T-helper 9 cell (primary cell): ENCODE measurements at places on chromosomes 1 and 21.

GRCh38 chr1:243547891-243548290 lies 292.1 kb downstream of the SDCCAG8 start:
- DNase-seq: no peak

GRCh38 chr1:200751717-200752116 lies 13.0 kb downstream of the CAMSAP2 start:
- no peak for DNase-seq

- no peak for DNase-seq
Measured at GRCh38 chr1:197314682-197315081, 46.6 kb downstream of the CRB1 start.

DNA sequence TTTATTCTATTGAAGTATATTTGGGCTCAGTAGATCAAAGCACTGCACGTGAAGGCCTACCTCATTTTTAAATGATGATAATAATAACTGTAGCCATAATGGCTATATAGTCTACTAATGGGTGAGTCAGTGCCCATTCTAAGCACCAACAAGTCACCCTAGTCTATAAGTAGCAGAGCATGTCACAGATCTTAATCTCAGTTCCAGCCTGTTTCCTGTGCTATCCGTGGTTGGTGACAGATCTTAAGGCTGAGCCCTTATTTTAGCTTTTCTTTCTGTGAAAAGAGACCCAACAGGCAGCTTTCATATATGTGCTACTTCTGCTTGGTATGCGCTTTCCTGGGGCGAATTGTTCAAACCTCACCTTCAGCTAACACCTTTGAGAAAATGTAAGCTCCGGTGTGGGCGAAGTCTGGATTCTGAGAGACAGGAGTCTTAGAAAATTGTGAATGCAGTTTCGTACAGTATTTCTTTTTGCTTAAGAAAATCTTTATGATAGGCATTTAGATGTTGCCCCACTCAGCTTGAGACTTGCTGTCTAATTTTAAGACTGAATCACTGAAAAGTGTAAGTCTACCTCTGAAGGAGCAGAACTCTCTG lies 59.6 kb downstream of the FMN2 start:
- DNase-seq: no peak

DNA sequence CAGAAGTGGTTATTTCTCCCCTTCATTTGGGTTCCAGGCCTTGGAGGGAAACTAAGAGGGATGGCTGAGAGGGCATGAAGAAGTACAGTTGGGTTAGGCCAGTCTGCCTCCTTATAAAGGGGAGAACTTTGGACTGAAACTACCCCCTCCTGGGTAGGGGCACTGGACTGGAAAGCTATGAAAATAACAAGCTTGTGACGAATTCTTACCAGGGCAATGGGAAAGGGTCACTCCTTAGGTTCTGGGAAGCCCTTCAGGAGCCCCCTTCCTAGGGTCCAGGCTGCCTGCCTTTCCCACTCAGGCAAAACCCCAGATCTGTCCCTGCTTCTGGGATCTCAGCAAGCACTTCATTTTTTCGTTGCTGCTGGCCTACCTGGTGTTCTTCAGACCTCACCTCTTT lies 9.8 kb upstream of the P3R3URF start:
- DNase-seq: no peak

GRCh38 chr1:27409669-27410068 lies 17.2 kb downstream of the GPR3 start:
- DNase-seq: no peak

DNA sequence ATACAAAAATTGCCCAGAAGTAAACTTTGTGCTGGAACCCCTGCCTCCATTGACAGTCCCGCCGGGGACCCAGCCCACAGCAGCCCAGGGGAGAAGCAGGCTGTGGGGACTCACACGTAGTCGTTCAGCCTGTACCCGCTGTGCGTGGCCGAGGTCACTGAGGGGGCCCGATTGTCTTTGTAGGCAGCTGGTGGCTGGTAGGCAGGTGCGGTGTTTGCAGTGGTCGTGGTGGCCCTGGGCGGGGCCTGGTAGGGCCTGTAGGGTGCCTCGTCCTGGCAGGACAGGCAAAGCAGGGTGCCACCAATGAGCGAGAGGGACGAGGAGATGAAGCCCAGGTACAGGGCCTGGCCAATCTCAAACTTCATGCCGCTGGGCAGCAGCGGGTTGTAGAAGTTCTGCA lies 19.1 kb downstream of the CLDN14 start:
- DNase-seq: no peak

DNA sequence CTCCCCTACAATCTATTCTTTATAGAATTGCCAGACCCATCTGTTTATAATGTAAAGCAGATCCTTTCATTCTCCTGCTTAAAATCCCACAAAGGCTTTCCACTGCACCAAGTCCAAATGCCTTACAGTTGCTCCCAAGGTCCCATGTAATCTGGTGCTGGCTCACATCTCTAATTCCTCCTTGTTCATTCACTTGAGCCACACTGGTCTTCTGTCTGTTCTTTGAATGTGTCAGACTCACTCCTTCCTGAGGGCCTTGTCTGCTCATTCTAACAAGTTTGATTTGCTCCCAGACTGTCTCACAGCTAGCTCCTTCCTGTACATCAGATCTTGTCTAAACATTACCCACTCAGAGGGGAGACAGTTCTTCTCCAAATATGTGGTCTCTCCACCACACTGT lies 38.9 kb downstream of the ALG14 start:
- no peak for DNase-seq

DNA sequence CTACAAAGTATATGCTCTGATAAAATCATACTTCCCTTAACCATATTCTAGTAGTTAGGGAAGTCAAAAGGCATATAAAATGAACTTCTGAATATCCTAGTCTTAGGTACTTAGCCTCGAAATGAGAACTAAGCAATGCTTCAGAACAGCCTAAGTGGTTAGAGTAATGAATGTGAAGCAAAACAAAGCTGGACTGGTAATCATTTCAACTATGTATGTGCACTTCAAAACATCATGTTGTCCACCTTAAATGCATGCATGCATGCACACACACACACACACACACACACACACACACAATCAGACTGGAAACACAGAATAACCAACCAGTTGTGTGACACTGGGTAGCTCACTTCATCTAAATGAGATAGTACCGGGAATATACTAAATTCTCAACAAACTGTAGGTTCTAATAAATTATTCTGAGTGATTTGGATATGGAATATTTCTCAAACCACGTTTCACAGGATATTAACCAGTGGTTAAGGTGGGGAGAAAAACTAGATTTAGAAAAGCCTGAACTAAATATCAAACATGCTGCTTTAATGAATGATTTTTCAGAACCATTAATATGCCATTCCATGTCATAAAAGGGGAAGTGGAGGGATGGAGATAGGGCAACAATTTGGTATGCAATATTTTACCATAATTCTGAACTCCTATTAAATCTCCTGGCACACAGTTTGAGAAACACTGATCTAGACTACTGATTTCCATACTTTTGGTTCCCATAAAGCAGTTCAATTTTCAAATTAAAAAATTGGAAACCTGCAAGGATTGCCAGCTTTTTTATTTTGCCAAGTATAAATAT lies 19.5 kb downstream of the RNF115 start:
- no peak for DNase-seq

- no peak for DNase-seq
Measured at GRCh38 chr1:47758341-47759250, 238.6 kb downstream of the TRABD2B start.

DNA sequence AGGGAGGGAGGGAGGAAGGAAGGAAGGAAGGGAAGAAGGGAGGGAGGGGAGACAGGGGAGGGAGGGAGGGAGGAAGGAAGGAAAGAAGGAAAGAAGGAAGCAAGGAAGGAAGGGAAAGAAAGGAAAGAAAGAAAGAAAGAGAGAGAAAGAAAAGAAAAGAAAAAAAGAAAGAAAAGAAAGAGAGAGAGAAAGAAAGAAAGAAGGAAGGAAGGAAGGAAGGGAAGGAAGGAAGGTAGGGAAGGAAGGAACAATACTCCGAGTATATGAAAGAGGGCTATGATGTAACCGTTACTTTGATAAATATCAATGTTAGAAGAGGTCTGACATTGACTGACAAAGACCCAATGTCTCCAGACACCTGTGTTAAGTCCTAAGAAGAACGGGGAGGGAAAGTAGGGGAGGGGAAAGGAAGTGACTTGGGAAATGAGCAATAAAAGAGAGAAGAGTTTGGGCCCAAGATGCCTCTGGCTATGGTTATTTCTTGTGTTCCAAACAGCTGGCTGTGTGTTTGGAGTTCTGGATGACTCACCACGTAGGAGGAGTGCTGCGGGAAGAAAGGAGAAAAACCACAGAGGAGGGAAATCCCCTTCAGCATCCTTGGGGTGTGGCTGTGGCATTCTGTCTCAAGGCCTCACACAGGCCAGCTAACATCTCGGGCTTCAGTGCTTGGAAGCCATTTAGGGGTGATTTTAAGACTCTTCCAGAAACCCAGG lies 37.0 kb upstream of the RXRG start:
- no peak for DNase-seq

- peak; percentile 25 for DNase-seq
Measured at GRCh38 chr1:45359882-45360513, 19.8 kb upstream of the MUTYH start.

DNA sequence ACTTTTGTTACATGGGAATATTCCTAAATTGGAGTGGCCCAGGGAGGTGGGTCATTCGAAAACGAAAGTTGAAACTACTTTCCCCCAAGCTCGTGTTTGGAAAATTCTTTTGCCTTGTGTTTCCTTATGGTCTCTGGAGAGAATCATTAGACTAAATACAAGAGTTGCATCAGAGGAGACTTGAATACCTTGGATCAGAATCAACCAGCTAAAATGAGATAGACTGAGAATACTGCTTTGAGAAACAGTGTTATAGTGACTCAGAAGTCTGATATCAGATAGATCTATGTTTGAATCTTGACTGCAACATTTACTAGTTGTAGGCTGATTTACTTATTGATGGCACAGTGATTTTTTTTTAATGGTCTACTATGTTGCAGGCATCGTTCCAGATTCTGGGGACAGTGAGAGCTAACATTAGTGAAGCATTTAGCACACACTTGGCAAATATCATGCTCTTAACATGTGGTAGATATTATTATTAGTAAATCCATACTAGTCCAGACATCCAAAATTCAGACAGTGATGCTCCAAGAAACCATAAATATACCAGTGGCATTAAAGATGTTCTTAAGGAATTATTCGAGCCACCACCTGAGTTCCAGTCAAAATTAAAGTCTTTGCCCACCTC lies 12.9 kb upstream of the ACTN2 start:
- DNase-seq: no peak

- no peak for DNase-seq
Measured at GRCh38 chr1:48246727-48247126, 24.2 kb downstream of the SLC5A9 start.

- DNase-seq: no peak
Measured at GRCh38 chr1:165836664-165837482, 9.5 kb downstream of the UCK2 start.

DNA sequence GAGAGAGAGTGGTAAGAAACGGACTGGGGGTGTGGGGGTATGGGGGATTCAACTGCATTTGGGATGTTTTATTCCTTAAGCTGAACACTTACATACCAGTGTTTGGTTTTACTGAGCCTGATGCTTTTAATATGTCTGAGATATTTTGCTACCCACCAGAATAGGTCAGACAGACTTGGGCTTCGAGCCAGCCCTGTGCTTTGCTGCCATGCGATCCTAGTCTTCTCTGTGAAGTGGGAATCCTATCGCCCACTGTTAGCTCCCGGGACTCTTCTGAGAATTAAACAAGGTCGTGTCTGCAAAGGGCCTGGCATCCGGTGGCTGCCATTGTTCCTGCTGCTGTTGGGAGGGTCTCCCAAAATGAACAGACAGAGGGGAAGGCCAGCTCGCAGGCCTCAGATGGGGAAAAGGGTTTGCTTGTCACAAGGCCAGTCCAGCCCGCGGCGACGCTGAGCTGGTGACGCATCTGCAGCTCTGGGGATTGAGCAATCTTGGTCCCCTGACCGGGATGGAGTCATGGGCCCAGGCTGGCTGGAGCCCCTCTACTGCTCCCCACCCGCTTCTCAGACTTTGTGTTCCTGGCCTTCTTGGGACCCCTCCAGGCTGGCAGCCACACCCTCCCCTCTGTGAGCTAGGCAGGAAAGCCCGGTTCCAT lies 26.9 kb upstream of the ECE1 start:
- no peak for DNase-seq

DNA sequence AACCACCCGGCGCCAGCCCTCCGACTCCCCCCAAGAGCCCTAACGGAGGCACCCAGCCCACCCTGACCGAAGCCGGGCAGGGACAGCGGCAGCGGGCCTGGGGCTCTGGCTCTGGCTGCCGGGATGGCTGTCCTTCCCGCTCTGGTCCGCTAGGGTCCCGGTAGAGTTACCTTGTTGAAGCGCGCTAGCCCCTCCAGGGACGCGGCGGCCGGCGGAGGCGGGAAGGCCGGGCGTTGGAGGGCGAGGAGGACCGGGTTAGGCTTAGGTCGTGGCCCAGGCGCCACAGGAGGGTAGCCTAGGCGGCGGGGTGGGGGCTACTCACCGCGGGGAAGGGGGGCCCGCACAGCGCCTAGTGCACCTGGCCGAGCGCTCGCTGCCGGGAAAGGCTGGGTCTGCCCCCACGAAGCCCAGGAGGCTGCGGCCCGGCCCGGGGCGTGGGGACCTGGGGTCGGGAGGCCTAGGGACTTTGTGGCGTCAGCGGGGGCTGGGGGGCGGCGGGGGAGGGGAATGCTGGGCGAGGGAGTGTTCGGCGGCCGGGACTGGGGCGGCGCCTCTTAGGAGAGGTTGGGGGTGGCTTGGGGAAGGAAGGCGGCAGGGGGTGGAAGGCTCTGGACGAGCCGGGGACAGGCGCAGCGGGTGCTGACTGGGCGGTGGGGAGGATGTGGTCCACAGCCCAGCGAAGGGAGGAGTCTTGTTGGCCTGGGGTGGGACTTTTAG lies at the start of gene TRIM17:
TSS of gene TRIM17 (minus strand) at position 645 of the 717 bp plus-strand sequence. CDS start 1,789 bp downstream, outside the sequence.
- DNase-seq: peak; percentile 31

DNA sequence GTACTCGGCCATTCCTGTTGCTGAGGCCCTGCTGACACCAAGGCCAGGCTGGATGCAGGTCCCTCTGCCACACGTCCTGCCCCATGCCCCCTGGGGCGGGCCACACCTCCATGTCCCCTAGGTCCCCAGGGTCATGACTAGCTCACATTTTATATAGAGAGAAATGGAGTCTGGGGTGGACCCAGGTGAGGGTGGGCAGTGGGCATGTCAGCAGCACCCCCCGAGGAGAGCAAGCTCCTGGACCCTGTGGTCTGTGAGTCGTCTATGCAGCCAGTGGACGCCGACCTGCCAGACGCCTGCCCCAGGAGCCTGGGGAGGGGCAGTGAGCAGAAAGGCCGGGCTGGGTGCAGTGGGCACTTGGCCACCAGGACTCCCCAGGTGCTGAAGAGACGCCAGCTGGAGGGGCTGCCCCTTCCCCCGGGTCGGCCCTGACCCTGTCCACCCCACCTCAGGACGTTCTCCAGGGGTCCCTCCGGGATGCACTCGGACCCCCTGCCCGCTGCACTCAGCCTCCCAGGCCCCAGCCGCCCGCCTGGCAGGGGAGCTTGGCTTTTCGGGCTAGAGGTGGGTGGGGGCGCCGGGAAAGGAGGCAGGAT lies 15.9 kb downstream of the SAMD11 start:
- DNase-seq: no peak

GRCh38 chr21:45999581-46000181 lies 18.1 kb downstream of the COL6A1 start:
- DNase-seq: no peak

- DNase-seq: no peak
Measured at GRCh38 chr1:14083277-14083676, 383.3 kb downstream of the PRDM2 start.
